Activated CD4-positive, alpha-beta T cell treated with anti-CD3 and anti-CD28 coated beads, Interleukin-2, amount 10 ng/mL, durations not matched to agents 24 days and 14 days (primary cell): ENCODE measurements at places on chromosomes 2 and 18. TPM values are rescaled to one million over a fixed set of nuclear protein-coding genes. Genes with fewer than 3 reads are reported as not detected.

The PSMD1 gene
- 200 and 203 TPM in 2 replicates for total RNA-seq

The AMMECR1L gene
- 20.2 and 21.0 TPM in 2 replicates for total RNA-seq

The BCL2 gene
- 80.5 and 81.3 TPM in 2 replicates for total RNA-seq

The GCG gene
- not detected in 2 replicates for total RNA-seq

DNA sequence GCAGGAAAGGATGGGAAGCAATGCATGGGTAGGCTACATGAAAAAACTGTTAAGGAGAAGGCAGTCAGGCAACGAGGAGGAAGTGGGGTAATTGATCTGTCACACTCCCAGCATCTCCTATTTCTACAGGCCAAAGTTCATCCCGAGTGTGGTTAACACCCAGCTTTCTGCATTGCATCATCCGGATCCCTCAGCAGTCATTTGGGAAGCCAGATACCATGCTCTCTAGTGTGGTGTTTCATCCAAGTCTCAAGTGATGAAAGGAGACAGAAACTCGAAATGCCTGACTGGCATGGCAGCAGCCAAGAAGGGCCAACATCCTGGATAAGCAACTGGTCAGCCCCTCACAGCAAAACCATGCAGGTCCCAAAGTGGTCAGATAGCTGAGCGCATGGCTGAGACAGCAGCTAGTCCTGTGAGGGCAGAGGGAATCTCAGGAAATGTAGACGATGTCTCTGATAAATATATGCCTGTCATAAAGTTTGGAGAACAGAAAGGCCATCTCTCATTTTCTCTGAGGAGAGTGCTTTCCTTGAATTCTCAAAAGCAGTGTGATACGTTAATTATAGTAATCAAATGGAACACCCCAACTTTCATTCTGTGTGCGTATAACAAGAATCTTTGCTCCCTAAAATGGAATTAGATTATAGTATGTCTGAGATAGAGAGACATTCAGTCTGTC is 24.8 kb upstream of the HNRNPA3 start:
- H3K27ac ChIP-seq: no peak overlapping the region
- DNase-seq: no peak
- peaks cover 2% of the 10 kb centered on the region for H3K4me1 ChIP-seq
- H3K36me3 ChIP-seq: no peaks in the 10 kb centered on the region

- H3K27me3 ChIP-seq: peaks cover 11% of the 10 kb centered on the region
- no peaks in the 10 kb centered on the region for H3K4me1 ChIP-seq
- H3K36me3 ChIP-seq: no peaks in the 10 kb centered on the region
- no peak for DNase-seq
- no peak overlapping the region for H3K27ac ChIP-seq
These were observed 34.0 kb upstream of the ITPRID2 start for GRCh38 chr2:181857483-181857882.

GRCh38 chr2:132623096-132623839 is 46.7 kb downstream of the LYPD1 start:
- H3K4me3 ChIP-seq: no peak overlapping the region
- no peaks in the 10 kb centered on the region for H3K27me3 ChIP-seq
- no peak overlapping the region for H3K27ac ChIP-seq
- no peak for DNase-seq

DNA sequence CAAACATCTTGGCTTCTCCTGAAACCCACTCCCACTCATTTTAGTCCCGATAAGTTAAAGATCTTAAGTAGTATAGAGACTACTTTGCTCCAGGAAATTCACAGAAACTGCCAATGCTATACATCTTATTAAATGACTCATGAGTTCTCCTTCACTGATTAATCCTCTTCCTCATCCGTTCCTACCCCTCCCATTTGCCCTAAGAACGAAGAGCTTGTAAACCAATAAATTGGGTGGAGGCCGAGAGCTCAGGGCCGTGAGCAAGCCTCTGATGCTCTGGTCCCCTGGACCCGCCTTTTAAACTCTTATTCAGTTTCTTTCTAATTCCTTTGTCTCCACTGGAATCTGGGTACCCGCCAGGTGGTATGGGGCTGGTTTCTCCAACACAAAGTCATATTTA is 68.6 kb downstream of the METTL8 start:
- H3K27me3 ChIP-seq: no peaks in the 10 kb centered on the region
- no peak overlapping the region for H3K27ac ChIP-seq
- no peak overlapping the region for H3K4me3 ChIP-seq

DNA sequence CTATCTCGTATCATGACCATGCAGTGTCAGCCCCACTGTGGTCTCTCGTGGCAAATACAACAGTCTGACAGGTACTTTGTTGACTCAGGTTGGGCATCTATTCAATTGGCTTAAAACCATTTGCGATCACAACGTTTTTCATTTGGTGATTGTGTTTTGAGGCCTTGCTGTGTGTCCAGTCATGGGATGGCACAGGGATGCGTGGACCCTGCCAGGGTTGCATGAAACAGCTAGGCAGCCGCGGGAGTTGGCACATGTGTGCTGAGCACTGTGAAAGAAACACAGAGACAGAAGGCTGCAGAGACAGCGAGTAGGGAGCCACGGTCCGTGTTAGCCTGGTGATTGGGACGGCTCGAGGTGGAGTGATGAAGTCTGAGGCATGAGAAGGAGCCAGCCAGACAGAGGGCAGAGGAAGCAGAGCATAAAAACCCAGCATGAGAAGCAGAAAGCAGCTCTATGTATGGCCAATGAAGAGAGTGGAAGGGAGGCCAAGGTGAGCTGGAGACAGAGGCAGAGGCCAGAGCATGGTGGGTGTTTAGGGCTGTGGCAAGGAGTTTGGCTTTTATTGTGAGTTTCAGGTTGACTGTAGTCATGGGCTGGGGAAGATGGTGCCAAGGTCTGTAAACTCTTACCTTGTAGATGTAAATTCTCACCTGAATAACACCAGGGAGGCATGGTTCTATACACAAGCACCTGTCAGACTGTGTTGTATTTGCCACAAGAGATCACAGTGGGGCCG is 31.8 kb upstream of the IL1R1 start:
- no peak overlapping the region for H3K4me3 ChIP-seq
- DNase-seq: no peak
- H3K27me3 ChIP-seq: peaks cover 27% of the 10 kb centered on the region
- peaks cover 23% of the 10 kb centered on the region for H3K4me1 ChIP-seq

DNA sequence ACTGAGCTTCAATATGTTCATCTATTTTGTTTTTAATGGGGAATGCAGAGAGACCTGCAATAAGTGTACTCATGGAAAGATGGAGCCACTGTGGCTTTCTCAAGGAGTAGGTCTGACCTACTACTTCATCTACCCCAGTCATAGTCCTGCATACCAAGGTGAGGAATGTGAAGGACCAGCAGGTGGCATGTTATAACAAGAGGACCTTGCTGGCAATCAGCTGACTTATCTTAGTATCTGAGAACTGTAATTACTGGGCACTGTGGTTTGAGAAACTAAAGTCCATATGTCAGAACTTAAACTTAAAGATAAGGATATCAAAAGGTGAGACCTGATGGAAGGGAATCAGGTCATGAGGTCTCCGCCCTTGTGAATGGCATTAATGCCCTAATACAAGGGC is 1104.2 kb downstream of the BCL11A start:
- no peak overlapping the region for H3K27ac ChIP-seq
- H3K36me3 ChIP-seq: no peaks in the 10 kb centered on the region
- DNase-seq: no peak
- H3K4me1 ChIP-seq: no peaks in the 10 kb centered on the region

DNA sequence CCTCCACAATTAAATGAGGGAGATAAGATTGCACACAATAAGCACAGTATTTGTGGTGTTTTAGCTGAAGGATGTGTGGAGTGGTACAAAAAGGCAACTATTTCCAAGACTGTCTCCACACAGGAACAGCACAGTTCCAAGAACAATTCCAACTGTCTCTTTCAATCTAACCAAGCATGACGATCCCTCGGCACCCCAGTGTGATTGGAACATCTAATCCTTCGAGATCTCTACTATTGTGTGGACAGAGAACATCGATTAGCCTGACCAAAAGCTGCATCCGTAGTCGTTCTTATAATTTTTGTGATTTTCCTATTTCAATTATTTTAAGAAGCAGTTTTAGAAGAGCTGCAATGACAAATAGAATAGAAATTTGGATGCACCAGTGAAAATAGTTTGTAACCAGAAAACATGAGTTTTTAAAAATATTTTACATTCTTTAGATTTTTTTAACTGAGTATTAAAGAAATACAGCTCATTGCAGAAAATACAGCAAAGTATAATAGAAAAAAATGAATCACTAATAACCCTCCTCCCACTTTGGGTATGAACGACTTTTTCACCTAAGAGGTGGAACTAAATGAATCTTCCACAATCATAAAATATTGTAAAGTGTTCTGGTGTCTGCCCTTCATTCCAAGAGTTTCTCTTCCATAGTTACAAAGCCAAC is 76.4 kb upstream of the CABLES1 start:
- H3K4me1 ChIP-seq: no peaks in the 10 kb centered on the region
- no peak overlapping the region for H3K4me3 ChIP-seq
- H3K27ac ChIP-seq: no peak overlapping the region
- H3K27me3 ChIP-seq: peaks cover 19% of the 10 kb centered on the region
- DNase-seq: no peak

DNA sequence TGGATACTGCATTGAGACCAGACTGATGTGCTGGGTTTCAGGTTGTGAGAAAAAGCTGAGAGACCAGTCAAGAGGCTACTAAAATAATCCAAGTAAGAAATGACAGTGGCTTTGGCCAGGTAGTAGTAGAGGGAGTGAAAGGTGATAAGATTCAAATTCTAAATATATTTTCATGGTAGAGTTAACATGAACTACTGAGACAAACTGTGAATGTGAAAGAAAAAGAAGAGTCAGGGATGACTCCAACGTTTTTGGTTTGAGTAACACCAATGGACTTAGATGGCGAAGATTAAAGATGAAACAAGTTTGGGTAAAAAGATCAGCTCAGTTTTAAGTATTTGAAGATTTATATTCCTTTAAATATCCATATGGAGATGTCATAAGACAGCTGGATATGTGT is 209.4 kb downstream of the ZEB2 start:
- H3K27ac ChIP-seq: no peak overlapping the region
- H3K4me1 ChIP-seq: peaks cover 16% of the 10 kb centered on the region
- no peak overlapping the region for H3K4me3 ChIP-seq
- no peak for DNase-seq
- H3K27me3 ChIP-seq: no peaks in the 10 kb centered on the region

GRCh38 chr2:68342470-68342869 is 22.6 kb upstream of the PLEK start:
- H3K36me3 ChIP-seq: no peaks in the 10 kb centered on the region
- no peak for DNase-seq
- peaks cover 52% of the 10 kb centered on the region for H3K27me3 ChIP-seq
- no peaks in the 10 kb centered on the region for H3K4me1 ChIP-seq
- H3K4me3 ChIP-seq: no peak overlapping the region

DNA sequence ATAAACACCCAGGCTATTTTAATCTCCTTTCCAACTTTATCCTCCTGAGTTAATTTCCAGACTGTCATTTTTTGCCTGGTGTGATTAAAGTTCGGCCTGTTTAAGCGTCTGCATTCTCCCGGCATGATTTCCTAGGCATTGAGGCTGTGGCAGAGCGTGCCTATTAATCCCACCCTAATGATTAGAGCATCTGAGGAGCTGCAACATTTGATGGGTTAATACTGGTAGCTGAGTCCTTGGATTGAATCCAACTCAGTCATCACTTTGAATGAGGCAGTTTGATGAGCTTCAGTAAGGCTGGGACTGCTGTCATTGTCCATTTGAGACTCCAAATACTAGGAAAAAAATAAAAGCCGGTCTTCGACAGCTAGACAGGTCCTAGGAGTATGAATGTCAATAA is 882.5 kb downstream of the SLC4A3 start:
- H3K27me3 ChIP-seq: no peaks in the 10 kb centered on the region
- no peaks in the 10 kb centered on the region for H3K36me3 ChIP-seq
- no peak overlapping the region for H3K4me3 ChIP-seq
- no peaks in the 10 kb centered on the region for H3K4me1 ChIP-seq
- H3K27ac ChIP-seq: no peak overlapping the region

- H3K4me3 ChIP-seq: no peak overlapping the region
- no peaks in the 10 kb centered on the region for H3K27me3 ChIP-seq
- no peaks in the 10 kb centered on the region for H3K4me1 ChIP-seq
- DNase-seq: no peak
These were observed 270.1 kb upstream of the POU3F3 start for GRCh38 chr2:104583811-104584210.

DNA sequence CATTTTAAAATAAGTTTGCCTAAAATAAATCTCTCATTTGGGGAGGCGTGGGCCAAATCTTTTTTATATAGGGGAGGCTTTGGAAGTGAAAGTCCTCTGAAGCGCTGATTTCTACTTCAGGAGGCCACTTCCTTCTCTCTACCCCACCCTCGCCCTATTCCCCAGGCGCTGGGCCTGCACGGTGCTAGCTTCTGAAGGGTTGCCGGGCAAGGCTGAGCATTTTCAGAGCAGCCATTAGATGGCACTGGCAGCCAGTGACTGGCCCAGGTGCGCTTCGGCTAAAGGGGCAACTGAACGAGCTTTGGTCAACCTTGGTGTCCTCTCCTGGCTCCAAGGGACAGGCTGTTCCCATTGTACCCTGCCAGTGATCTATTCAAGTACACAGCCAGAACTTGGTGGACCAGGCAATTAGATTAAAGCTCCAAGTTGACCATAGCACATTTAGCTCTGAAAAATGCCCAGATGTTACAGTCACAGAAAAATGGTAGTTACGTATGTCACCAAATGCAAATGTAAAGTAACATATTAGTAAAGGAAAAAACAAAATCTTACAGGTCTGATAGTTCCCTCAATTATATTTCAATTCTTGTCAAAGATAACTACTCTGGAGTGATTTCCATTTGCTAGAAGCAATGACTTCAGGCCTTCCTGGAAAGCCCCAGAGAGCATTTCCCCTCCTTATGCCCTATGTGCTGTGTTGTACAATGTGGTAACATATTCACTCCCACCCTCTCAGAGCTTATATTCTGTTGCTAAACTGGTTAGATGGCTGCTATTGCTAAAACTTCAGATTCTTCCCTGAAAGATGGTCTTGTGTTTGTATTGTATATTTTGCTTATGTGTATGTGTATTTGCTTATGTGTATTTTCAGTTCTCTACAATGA is 2.1 kb downstream of the POMC start:
- peak; percentile 82 for DNase-seq
- H3K4me1 ChIP-seq: peaks cover 17% of the 10 kb centered on the region
- H3K27me3 ChIP-seq: peaks cover 48% of the 10 kb centered on the region
- H3K27ac ChIP-seq: no peak overlapping the region

- peaks cover 7% of the 10 kb centered on the region for H3K4me1 ChIP-seq
- peaks cover 68% of the 10 kb centered on the region for H3K27me3 ChIP-seq
- DNase-seq: peak; percentile 71
- peaks cover 3% of the 10 kb centered on the region for H3K36me3 ChIP-seq
- peak overlapping the region; percentile 32 for H3K4me3 ChIP-seq
- H3K27ac ChIP-seq: no peak overlapping the region
These were observed 50.5 kb upstream of the TUBA3D start for GRCh38 chr2:131425231-131425941.

GRCh38 chr2:152710713-152711112 is 6.5 kb downstream of the PRPF40A start:
- DNase-seq: no peak
- H3K4me3 ChIP-seq: no peak overlapping the region
- H3K4me1 ChIP-seq: peaks cover 26% of the 10 kb centered on the region
- no peaks in the 10 kb centered on the region for H3K27me3 ChIP-seq
- H3K36me3 ChIP-seq: peaks cover 74% of the 10 kb centered on the region

GRCh38 chr2:218435003-218435982 is 16.4 kb downstream of the VIL1 start:
- no peak for DNase-seq
- no peaks in the 10 kb centered on the region for H3K4me1 ChIP-seq
- H3K4me3 ChIP-seq: no peak overlapping the region
- H3K27ac ChIP-seq: no peak overlapping the region
- no peaks in the 10 kb centered on the region for H3K36me3 ChIP-seq

- H3K27me3 ChIP-seq: peaks cover 31% of the 10 kb centered on the region
- H3K36me3 ChIP-seq: no peaks in the 10 kb centered on the region
- no peak for DNase-seq
These were observed 222.1 kb upstream of the SMAD2 start for GRCh38 chr18:48152549-48152948.

- H3K4me3 ChIP-seq: no peak overlapping the region
- DNase-seq: peak; percentile 57
- H3K4me1 ChIP-seq: no peaks in the 10 kb centered on the region
- no peaks in the 10 kb centered on the region for H3K36me3 ChIP-seq
- H3K27ac ChIP-seq: no peak overlapping the region
These were observed 656.4 kb downstream of the MBD2 start for GRCh38 chr18:53567929-53568574.
